CD8-positive, alpha-beta memory T cell (primary cell): ENCODE measurements at places on chromosomes 12 and 14.
A peak's percentile ranks its signal among the peaks of the same experiment; 100 is the strongest.

DNA sequence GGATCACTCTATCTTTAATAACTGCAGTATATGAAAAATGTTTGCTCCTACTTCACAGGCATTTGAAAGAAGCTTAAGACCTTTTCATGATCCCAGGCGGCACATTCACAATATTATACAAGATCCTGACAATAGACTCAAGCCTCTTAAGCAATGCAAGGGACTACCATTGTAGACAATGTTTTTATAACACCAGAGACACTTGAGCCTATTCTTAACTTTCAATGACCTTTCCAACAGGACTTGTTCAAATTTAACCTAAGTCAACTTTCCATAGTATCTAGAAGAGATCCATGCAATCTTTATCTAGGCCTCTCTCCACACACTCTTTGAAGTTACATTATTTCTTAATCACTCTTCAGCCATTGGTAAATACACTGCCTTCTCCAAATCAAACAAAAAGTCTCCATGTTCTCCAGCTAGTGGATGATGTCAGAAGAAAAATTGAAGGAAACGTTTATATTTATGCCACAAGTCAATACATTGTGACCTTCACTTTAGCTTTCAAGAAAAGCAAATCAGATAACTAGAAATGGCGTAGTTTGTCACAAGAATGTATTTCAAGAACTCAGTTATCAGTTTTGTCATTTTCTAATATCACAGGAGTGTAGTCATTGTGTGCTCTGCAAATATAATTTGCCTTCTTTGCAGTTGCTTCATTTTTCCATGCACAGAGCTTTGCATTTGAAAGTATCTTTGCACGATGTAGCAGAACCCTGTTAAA is 41.2 kb downstream of the PHLDA1 start:
- no peaks in the 10 kb centered on the region for H3K36me3 ChIP-seq
- H3K27me3 ChIP-seq = no peaks in the 10 kb centered on the region
- H3K4me3 ChIP-seq = no peak overlapping the region
- no peak for DNase-seq

GRCh38 chr14:50978888-50979287 is 34.6 kb upstream of the PYGL start:
- no peaks in the 10 kb centered on the region for H3K4me1 ChIP-seq
- no peak overlapping the region for H3K4me3 ChIP-seq
- no peak for DNase-seq
- H3K27me3 ChIP-seq = no peaks in the 10 kb centered on the region
- H3K36me3 ChIP-seq = no peaks in the 10 kb centered on the region

DNA sequence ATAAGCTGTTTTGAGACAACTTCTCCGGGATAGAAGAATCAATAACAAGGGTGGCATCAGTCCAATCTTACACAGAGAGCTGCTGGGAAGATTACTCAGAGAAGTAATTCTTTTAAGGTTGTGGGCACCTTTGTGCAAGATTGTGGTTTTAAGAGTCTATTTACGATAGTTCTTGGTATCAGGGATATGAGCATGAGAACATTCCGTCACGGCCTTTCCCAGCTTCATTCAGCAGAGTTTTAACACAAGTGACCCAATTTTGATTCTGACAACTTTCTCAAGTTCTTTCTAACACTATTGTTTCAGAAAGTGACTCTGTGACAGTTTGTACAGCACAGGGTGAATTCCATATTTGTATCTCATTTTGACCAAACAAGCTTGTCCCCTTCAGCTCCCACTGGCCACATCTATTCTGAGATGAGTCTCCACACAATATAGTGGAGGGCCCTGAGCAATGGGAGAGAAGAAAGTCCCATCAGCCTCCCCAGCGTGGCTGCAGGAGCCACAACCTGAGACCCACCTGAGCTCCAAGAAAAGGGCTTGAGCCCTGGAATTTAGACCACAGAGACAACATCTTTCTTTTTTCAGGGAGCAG is 869.2 kb downstream of the TMEM121 start:
- H3K27ac ChIP-seq = no peak overlapping the region
- no peak for DNase-seq

DNA sequence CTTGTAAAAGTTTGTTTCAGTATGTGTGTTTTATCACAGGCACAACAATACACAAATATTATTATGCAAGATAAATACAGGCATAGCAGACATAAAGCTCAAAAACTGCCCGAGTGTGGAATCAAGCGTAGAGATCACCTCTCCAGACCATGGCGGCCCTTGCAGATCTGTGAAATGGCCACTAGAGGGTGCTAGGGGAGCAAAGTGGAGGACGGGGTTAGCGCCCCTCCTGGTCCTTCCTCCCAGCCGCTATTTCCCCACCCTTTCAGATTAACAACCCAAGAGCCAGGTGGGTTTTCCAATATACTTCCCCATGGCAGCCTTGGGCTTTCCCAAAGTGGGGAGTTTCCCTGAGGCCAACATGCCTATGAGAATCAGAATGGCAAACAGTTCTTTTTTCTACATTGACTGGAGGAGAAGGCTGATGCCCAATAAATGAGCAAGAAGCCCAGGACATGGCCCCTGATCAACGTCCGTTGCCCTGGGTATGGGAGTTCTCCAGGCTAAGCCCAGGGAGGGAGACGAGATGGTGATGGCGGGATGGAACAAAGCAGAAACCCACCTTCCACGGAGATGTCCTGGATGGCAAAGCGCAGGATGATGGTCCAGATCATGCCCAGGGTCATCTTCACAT is 67.4 kb downstream of the ACTN1 start:
- no peaks in the 10 kb centered on the region for H3K27me3 ChIP-seq
- no peaks in the 10 kb centered on the region for H3K36me3 ChIP-seq
- DNase-seq = peak; percentile 80
- H3K4me3 ChIP-seq = no peak overlapping the region

DNA sequence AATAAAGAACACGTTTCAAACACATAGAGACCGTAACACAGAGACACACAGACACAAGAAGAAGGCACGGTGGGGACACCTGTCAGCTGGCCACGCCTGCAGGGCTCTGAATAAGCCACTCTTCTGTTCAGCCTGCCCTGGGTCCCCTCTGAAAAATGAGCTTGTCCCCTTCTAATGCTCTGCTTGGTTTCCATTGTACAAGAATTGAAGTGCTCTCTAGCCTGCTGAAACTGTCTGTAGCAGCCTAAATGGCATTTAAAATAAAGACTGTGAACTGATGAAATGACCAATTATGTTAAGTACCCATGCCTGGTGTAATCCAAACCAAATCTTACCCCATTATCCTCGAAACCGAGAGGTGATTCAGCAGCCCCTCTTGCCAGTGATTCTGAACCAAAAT is 139.8 kb downstream of the FOXN3 start:
- H3K27ac ChIP-seq = no peak overlapping the region
- no peak overlapping the region for H3K4me3 ChIP-seq
- DNase-seq = no peak
- peaks cover 17% of the 10 kb centered on the region for H3K4me1 ChIP-seq
- peaks cover 7% of the 10 kb centered on the region for H3K36me3 ChIP-seq

GRCh38 chr14:75769047-75769685 is 108.1 kb downstream of the TTLL5 start:
- DNase-seq = no peak
- no peak overlapping the region for H3K4me3 ChIP-seq
- no peaks in the 10 kb centered on the region for H3K27me3 ChIP-seq
- H3K4me1 ChIP-seq = no peaks in the 10 kb centered on the region

GRCh38 chr12:12446786-12447185 is 89.9 kb downstream of the BORCS5 start:
- peaks cover 27% of the 10 kb centered on the region for H3K4me1 ChIP-seq
- no peaks in the 10 kb centered on the region for H3K27me3 ChIP-seq
- no peak overlapping the region for H3K4me3 ChIP-seq
- DNase-seq = no peak
- no peak overlapping the region for H3K27ac ChIP-seq

GRCh38 chr12:105253866-105254513 is 18.0 kb upstream of the APPL2 start:
- no peaks in the 10 kb centered on the region for H3K36me3 ChIP-seq
- H3K4me3 ChIP-seq = no peak overlapping the region
- no peaks in the 10 kb centered on the region for H3K27me3 ChIP-seq
- no peaks in the 10 kb centered on the region for H3K4me1 ChIP-seq

DNA sequence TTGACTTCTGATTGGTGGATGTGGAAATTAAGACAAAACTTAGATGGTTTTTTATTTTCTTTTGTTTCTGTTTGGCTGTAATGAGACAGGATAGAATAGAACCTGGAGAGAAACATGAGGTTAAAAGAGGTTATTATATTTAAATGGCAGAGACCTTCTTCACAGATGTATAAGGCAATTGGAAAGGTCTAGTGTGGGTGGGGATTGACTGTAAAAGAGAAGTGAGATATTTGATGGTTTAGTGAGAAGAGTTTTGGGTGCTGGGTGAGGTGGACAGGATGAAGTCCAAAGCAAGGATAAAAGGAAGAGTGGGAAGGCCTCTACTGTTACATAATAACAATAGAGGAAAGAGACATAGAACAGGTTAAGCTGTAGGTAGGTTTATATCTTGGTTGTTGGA is 43.8 kb upstream of the PPM1H start:
- no peak overlapping the region for H3K4me3 ChIP-seq
- H3K27me3 ChIP-seq = no peaks in the 10 kb centered on the region
- H3K36me3 ChIP-seq = no peaks in the 10 kb centered on the region
- no peak for DNase-seq
- no peaks in the 10 kb centered on the region for H3K4me1 ChIP-seq
- H3K27ac ChIP-seq = no peak overlapping the region

DNA sequence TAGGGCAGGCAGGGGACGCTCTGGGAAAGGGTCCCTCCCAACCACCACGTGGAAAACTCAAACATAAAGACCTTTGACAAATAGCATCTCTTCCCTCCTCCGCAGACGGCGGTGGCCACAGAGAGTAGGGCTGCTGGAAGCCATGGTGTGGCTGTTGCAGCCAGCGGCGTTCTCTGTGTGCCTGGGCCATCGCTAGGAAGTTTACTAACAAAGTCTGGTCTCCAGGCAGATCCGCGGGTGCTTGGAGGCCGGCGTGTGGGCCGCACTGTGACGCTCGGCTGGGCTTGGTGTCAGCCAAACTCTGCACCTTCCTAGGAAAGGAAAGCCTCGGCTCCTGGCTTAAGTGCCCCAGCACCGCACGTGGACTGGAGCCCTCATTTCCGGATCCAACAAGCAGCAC is 65.6 kb downstream of the CCDC88C start:
- no peaks in the 10 kb centered on the region for H3K27me3 ChIP-seq
- H3K27ac ChIP-seq = peak overlapping the region; percentile 66
- peak overlapping the region; percentile 62 for H3K4me3 ChIP-seq

DNA sequence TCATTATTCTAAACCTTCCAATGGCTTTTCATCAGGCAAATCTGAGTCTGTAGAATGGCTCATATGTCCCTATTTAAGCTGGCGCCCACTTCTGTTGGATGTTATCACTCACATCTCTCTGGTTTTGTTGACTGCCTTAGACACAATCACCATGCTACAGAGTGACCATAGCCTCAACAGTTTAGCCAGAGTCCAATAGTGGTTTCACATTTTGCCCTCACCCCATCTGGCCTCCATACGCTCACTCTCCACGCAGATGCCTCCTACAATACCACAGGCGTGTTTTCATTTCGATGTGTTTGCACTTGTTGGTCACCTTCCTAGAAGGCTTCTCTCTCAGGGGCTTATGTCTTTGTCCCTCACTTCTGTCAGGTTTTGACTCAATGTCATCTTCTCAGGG is 3.4 kb downstream of the KLRB1 start:
- H3K36me3 ChIP-seq = no peaks in the 10 kb centered on the region
- peaks cover 11% of the 10 kb centered on the region for H3K4me1 ChIP-seq
- H3K4me3 ChIP-seq = no peak overlapping the region
- DNase-seq = no peak
- no peak overlapping the region for H3K27ac ChIP-seq

- no peak overlapping the region for H3K4me3 ChIP-seq
- DNase-seq = no peak
- H3K27ac ChIP-seq = no peak overlapping the region
Observed at GRCh38 chr14:74213907-74214803, 25.1 kb upstream of the VSX2 start.

GRCh38 chr12:42510823-42511222 is 78.7 kb downstream of the PRICKLE1 start:
- no peaks in the 10 kb centered on the region for H3K27me3 ChIP-seq
- DNase-seq = no peak
- H3K4me1 ChIP-seq = no peaks in the 10 kb centered on the region
- H3K4me3 ChIP-seq = no peak overlapping the region

DNA sequence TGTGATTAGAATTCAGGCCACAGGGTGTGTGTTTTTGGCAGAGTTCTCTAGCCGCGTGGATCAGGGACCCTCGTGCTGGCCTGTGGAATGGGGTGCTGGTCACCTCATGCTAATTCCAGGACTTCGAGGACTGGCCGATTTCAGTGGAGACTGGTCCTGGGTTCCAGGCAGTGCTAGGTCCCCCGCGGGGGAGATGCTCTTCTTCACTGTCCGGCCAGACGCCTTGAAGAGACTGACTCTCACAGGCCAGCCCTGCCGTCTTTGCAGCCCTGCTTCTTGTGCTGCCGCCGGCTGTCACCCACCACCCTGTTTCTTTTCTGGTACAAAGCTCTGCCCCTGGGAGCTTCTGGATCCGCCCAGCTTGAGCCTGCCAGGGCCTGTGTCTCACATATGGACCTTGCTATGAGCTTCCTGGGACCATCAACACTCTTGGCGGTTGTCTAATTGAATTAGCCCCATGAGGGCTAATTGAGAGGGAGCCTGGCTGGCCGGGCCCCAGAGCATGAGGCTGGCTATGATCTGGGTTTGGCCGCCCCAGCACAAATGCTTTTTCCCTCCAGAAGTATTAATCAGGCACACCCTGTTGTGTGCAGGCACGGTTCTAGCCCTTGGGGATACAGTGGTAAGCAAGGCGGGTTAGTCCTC is 8.2 kb downstream of the MLXIP start:
- peaks cover 90% of the 10 kb centered on the region for H3K4me1 ChIP-seq
- H3K4me3 ChIP-seq = no peak overlapping the region
- no peaks in the 10 kb centered on the region for H3K36me3 ChIP-seq
- no peaks in the 10 kb centered on the region for H3K27me3 ChIP-seq
- H3K27ac ChIP-seq = no peak overlapping the region

- no peak for DNase-seq
- H3K27ac ChIP-seq = peak overlapping the region; percentile 87
- no peak overlapping the region for H3K4me3 ChIP-seq
- H3K36me3 ChIP-seq = no peaks in the 10 kb centered on the region
Observed at GRCh38 chr12:50403001-50403440, 2.3 kb downstream of the LARP4 start.

DNA sequence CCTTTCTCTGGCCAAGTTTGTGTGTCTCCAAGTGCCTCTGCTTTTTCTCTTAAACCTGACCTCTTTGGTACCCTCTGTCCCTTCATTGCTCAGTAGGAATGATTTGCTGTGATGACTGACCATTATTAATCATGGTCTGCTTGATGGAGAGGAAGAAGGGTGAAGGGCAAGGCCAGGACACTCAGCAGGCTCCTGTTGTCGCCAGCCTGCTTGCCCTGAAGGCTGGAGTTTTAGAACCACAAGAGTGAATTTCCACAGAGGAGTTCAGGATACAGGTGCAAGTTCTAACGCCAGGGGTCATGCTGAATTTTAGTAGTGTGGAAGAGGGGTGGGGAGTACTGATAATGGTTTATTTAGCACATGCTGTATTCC is 2.8 kb upstream of the ITGA5 start:
- no peak overlapping the region for H3K4me3 ChIP-seq
- H3K4me1 ChIP-seq = peaks cover 27% of the 10 kb centered on the region
- H3K27ac ChIP-seq = no peak overlapping the region
- no peak for DNase-seq

GRCh38 chr14:38279572-38279971 is 23.7 kb upstream of the CLEC14A start:
- no peaks in the 10 kb centered on the region for H3K4me1 ChIP-seq
- DNase-seq = no peak
- no peaks in the 10 kb centered on the region for H3K27me3 ChIP-seq
- no peak overlapping the region for H3K4me3 ChIP-seq

- H3K27ac ChIP-seq = no peak overlapping the region
- H3K36me3 ChIP-seq = no peaks in the 10 kb centered on the region
- no peaks in the 10 kb centered on the region for H3K27me3 ChIP-seq
- H3K4me3 ChIP-seq = no peak overlapping the region
Observed at GRCh38 chr14:104284636-104285507, 146.5 kb downstream of the KIF26A start.
